ENCODE measurements at places on chromosomes 6 and 20.

- no peak for DNase-seq
Observed at GRCh38 chr20:34553366-34553867, 5.1 kb upstream of the MAP1LC3A start.

DNA sequence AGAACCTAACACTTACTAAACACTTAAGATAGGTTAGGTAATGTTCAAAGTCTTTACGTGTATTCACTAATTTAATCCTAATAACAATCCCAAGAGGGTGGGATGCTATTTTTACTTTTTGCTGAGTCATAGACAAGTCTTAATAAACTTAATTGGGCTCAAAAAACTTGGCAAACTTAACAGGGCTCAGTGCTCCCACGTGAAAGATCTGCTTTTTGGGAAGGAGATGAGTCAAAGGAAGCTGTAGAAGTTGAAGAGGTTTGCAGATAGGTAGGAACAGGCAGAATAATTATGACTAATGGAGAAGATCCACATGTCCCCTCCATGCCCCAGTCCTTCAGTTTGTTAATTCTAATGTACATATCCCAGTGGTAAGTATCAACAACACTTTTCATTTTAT is 44.5 kb upstream of the STMND1 start:
- no peak for DNase-seq

DNA sequence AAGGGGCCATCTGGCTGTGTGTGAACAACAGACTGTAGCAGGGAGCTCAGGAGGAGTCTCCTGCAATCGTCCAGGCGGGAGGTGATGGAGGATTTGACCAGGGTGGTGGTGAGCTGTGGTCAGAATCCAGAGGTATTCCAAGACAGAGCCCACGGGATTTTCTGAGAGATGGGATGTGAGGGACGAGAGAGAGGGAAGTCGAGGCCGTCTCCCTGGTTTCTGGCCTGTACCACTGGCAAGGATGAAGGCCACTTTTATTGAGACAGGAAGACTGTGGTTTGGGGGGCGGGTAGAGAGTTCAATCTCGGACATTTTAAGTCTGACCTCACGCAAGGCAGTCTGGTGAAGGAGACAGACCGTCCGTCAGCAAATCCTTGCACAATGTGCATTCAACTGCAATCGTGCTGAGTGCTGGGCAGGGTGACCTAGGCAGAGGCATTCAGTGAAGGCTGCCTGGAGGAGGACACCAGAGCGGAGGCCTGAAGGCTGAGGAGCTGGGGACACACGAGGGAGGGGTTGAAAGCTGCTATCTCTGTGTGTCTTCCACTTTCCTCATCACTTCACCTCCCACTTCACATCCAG is 53.9 kb downstream of the PREX1 start:
- no peak for DNase-seq

- DNase-seq = no peak
Observed at GRCh38 chr6:6851059-6851948, 256.5 kb upstream of the RREB1 start.

DNA sequence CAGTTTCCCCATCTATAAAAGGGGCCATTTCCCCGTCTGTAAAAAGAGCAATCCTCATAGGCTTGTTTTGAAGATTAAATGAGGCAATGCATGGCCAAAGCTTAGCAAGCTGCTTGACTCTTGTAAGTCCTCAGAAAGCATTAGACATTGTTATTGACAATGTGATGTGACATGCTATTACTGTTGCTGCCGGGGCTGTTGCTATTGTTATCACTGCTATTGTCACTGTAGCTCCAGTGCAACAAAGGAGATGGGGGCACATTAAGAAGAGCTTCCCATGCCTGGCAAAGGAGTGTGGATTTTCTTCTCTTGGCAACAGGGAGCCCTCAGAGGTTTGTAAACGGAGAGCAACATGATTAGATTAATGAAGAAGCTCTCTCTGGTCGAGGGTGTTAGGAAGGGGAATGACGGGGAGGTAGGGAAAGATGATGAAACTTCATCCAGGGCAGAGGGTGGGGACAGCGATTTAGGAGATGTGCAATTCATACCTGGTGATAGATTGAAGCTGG is 33.1 kb upstream of the FAM83D start:
- DNase-seq = no peak

- DNase-seq = no peak
Observed at GRCh38 chr6:38349795-38350194, 289.9 kb downstream of the BTBD9 start.

GRCh38 chr20:21387528-21387927 is 9.8 kb downstream of the NKX2-4 start:
- DNase-seq = no peak

DNA sequence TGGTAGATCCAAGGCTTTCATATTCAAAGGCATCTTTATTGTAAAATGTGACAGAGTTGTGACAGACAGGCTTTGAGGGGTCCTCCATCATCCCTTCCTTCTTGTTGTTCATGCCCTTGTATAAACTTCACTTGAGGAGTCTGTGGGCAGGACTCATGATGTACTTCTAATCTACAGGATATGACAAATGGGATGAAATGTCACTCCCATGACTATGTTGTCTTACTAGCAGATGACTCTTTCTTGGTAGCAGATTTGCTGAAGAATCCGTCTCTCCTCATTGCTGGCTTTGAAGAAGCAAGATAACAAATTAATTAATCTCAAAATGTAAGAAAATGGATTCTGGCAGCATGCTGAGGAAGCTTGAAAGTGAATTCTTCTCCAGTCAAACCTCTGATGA is 566.1 kb downstream of the TFAP2B start:
- DNase-seq = no peak

DNA sequence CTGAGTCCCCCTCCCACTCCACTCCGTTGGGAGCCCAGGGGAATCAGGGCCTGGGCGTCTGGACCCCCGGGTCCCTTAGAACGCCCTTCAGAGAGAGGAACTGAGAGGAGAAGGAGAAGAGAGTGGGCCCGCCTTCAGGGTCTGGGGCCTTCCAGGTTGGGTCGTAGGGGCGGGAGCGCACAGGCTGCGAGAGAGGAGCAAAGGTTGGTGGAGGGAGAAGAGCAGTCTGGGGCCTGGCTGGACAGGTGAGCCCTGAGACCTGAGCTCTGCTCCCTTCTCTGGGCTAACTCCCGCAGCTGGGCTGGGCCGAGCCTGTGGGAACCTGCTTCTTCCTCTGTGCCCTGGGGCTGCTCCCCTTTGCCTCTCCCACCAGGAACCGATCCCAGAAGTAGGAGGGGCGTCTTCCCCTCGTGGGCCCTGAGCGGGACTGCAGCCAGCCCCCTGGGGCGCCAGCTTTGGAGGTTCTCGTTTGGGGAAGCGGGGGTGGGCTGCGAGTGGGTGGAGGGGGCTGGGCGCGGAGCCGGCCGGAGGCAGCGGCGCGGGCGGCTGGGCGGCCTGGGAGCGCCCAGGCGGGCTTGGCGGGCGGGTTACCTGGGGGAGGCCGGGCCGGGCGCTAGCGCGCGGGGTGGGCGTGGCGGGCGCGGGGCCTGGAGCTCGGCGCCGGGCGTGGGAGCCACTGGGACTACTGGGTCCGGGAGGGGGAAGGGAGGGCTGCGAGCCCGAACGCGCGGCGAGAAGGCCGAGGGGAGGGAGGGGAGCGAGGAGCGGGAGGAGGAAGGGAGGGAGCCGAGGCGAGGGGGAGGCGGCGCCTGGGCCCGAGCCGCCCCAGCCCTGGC is at the start of gene DDR1:
TSS of gene DDR1 (plus strand) at position 835 of the 836 bp plus-strand sequence. CDS start 4,211 bp downstream, outside the sequence.
- no peak for DNase-seq

- DNase-seq = no peak
Observed at GRCh38 chr6:16783509-16783908, 22.2 kb upstream of the ATXN1 start.

GRCh38 chr6:14641423-14642135 is 524.0 kb downstream of the CD83 start:
- DNase-seq = no peak

GRCh38 chr6:162371121-162371520 is 356.4 kb downstream of the PRKN start:
- no peak for DNase-seq

DNA sequence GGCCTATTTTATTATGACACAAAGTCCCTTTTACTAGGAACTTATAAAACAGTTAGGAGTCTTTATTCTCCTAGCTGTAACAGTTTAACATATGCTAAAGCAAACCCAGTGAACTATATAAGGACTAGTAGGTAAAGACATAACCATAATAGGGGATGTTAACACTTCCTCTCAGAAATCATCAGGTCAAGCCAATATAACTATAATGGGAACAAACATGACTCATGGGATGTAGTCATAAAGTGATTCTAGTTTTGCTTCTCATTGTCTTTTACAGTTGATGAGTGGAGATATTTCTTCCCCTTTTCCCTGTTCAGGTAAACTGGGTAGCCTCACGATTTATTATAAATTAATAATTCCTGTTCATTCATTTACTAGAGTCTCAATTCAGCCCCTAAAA is 9.7 kb downstream of the PTCHD4 start:
- DNase-seq = no peak

GRCh38 chr20:49942303-49942702 is 6.1 kb downstream of the RNF114 start:
- no peak for DNase-seq

GRCh38 chr6:154414021-154414813 is 57.6 kb upstream of the IPCEF1 start:
- no peak for DNase-seq

GRCh38 chr6:88513471-88513870 is 347.3 kb upstream of the CNR1 start:
- DNase-seq = no peak

GRCh38 chr20:34680586-34681175 is 3.8 kb upstream of the PIGU start:
- DNase-seq = no peak

All from cerebellar nuclear complex (tissue), 1 donor.